ENCODE measurements at places on chromosomes 7 and 10. TPM values are rescaled to one million over a fixed set of nuclear protein-coding genes. Genes with fewer than 3 reads are reported as not detected.

CALCR gene
- total RNA-seq = 0.23 TPM

FFAR4 gene
- 0.15 TPM for total RNA-seq

TAC1 gene
- not detected for total RNA-seq

GBX1 gene
- 0.40 TPM for total RNA-seq

DENND11 gene
- 10.6 TPM for total RNA-seq

SPDYE3 gene
- total RNA-seq = not detected
